ENCODE measurements at places on chromosomes 7 and 10.
A peak's percentile ranks its signal among the peaks of the same experiment; 100 is the strongest.

DNA sequence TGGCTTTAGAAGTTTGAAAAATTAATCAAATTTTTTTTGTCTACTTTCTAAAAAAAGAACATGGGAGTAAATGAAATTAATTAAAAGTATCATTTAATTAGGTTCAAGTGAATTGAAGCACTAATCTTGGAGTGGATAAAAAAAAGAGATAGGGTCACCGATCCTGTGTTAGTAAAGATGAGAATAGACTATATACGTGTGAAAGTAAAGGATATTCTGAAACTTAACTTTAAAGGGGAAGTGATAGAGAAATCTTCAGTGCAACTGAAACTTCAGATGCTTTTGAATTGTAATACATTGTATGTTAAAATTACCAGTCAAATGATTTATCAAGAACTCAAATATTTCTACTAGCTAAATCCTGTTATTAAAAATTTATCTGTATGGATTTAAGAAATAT lies 4.8 kb downstream of the NHLRC2 start:
- no peak for DNase-seq

- DNase-seq, result no peak
These were observed 5.9 kb downstream of the ADK start for GRCh38 chr10:74156919-74157289.

- DNase-seq, result no peak
These were observed 70.0 kb upstream of the PAPSS2 start for GRCh38 chr10:87589645-87590051.

GRCh38 chr7:72032934-72033333 lies 379.2 kb downstream of the CALN1 start:
- no peak for DNase-seq

DNA sequence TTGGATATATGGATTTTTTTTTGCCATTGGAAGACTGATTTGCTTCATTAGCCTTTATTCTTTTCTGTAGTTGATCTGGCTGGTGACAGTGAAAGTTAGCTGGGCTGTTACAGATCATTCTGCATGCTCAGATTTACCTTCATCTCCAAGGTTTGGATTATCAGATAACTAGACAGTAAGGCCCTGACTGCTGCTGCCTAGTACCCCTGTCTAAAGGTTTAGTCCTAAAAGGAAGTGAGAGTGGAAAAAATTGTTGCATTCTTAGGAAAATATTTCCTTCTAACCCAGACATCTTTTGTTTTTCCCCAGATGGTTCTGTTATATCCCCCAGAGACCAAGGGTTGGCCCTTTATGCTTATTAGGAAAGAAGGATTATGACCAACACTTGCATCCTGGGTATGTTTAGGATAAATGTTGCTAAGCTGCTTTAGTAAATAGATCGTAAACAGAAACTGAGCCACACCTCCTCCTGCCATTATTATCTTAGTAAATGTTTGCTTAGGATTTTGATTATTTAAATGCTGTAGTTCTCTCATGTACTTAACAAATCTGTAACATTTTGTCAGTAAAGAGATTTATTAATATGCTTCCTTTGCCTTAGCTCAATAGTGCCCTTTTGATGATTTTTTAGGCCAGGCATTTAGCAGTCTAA lies 44.4 kb downstream of the MCU start:
- DNase-seq, result no peak

- no peak for DNase-seq
These were observed 45.8 kb upstream of the PRSS58 start for GRCh38 chr7:142303650-142304049.

GRCh38 chr7:131517218-131517923 lies 39.1 kb downstream of the PODXL start:
- DNase-seq, result no peak

DNA sequence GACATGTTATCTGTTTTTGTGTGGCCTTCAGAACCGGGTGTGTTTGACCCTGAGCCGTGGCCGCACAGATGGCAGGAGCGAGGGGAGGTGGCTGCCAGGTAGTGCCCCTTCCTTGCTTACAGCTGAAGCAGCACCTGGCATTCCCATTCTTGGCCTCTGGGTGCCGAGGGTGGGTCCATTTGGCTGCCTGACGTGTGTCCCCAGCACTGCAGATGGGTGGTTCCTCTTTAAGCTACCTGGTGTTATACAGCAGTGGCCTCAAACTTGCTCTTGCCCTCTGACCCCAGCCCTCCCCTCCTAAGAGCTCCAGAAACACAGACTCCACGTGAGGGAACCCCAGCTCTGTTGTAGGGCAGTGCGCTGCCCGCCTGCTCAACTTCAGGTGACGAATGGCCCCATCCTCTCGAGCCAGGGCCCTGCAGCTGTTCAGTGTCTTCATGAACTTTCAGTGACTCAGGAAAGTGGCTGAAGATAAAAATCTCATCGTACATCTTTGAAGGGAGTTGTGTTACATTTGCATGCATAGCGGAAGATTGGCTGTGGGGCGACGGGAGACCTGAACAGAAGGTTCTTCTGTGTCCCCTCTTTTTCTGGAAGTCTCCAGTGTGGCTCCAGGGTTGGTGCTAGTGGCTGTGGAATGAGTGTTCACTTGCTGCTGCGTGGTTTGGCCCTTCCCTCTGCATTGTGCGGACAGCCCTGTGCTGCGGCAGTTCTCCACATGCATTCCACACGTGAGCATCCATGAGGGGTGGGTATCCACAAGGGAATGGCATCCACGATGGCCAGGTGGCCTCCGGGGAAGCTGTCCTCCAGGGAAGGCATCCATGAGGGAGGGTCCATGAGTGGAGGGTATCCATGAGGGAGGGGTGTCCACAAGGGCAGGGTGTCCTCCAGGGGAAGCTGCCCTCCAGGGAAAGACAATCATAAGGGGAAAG lies 91.6 kb downstream of the INPP5A start:
- no peak for DNase-seq

DNA sequence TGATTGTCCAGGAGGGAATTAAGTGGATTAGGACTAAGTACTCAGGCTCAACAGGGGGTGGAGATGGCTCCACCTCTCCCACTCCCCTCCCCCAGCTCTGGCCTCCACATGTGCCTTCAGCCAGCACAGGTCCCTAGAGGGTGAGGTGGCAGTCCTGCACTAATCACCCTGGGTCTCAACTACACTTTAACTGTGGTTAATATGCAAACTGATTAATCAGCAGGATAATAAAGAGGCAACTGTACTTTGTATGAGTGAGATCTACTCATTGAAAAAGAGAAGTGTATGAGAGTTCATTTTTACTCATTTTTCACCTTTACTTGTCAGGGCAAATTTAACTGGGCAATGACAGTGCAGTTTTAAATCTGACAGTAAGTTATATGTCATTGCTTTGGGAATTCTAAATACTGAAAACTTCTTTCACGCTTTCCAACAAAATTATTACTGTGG lies 223.8 kb upstream of the CCDC6 start:
- no peak for DNase-seq

- no peak for DNase-seq
These were observed 36.1 kb downstream of the DNAJB12 start for GRCh38 chr10:72318418-72319262.

- no peak for DNase-seq
These were observed 167.7 kb upstream of the MKLN1 start for GRCh38 chr7:131159961-131160361.

- no peak for DNase-seq
These were observed 7.1 kb upstream of the FAM107B start for GRCh38 chr10:14781763-14782162.

GRCh38 chr7:99137411-99138180 lies 6.3 kb downstream of the SMURF1 start:
- DNase-seq, result no peak

GRCh38 chr7:262251-262572 lies 27.8 kb upstream of the FOXL3 start:
- peak; percentile 5 for DNase-seq

DNA sequence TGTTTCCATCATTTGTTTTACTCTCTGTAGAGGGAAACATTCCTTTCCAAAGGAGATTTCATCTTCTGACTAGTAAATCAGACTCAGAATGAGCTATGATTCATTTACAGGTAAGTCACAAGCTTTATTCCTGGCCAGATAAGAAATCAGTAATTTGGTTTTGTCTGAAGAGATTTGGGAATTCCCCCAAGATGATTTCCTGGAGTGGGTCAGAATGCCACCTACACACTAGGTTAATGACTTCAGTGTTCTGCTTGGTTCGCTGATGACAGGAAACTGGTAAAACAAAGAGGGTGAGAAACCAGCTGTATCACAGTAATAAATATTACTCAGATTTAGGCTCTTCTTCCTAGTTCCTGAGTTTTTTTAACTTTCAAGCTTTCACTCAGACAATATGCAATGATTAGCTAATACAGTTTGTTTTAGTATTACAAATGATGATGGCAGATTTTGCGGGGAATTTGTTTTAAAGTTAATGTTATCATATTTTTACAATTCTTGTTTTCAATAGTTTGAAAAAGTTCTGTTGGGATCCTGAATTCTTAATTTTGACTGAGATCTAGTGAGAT lies 8.3 kb upstream of the ASZ1 start:
- no peak for DNase-seq

GRCh38 chr10:33509231-33509831 lies 174.9 kb upstream of the NRP1 start:
- peak; percentile 39 for DNase-seq

- no peak for DNase-seq
These were observed 153.4 kb upstream of the KLF14 start for GRCh38 chr7:130887182-130887956.

DNA sequence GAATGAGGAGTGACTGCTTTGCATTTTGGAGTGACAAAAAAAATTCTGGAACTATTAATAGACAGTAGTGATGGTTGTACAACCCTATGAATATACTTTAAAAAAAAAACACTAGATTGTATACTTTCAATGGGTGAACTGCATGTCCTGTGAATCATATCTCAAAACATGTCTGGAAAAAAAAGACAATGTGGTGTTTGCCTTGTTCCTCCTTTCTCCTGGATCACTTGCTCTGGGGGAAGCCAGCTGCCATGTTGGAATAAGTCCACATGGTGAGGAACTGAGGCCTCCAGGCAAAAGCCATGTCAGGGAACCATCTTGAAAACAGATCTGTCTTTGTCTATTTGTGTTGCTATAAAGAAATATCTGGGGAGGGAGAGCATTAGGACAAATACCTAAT lies 39.5 kb upstream of the YAE1 start:
- no peak for DNase-seq

DNA sequence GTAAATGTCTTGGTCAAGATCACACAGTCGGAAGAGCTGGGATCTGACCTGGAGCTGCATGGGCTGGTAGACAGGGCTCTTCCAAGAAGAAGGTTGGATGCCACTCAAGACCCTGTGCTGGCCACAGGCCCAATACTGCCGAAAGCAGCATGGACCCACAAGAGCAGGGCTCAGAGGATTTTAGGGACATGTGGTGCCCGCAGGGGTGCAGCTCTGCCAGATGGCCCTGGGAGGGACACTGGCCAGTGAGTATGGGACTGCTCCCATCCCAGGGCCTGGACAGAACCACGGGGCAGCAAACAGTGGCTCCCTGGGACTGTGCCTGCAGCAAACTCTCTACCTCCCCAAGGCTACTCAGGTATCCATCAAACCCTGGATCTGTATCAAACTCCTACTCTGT lies 12.4 kb downstream of the MAT1A start:
- no peak for DNase-seq

DNA sequence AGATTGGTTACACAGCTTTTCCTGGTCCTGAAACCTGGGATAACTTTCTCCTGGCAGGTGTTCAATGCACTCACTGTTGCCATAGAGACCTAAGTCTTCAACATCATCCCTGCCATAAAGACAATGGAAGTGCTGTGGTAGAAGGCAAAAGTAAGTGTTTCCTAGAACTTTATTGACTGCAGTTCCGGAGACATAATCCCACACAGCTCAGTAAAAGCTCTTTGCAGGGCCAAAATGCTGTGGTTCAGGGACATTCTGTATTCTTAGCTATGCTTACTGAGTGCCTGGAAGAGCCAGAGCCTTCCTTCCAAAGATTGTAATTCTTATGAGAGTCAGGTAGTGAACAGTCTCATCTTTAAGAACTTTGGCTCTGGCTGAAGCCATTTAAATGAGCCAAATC lies 5.3 kb downstream of the WIPF3 start:
- no peak for DNase-seq

- DNase-seq, result no peak
These were observed 70.6 kb downstream of the WAPL start for GRCh38 chr10:86450806-86451603.

DNA sequence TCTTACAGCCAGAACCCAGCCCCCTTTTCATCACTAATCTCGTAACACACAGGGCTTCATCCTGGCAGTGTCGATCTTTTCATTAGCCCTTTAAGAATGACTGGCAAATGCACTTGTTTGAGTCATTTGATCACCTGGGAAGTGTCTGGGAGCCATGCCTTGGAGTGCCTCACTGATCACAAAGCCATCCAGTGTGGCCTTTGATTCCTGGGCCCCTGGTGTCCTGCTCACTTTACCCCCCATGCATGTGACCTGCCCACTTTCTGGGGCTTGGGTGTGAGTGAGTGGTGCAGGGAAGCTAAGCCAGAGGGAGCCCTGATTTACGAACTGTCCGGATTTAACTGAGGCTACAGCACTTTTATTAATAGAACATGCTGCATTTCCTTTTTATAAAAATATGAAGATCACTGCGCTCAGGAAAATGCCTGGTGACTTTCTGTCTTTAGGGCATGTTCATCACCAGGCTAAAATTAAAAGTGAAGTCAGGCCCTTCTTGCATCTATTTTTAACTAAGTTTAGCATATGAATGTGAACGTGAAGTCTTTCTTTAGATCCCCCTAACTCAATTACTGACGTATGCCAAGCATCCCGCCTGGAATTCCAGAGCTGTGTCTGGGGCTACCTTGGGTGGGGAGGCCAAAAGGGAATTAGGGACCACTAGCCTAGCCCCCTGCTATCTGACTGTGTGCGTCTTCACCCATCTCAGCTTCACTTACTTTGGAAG lies 23.6 kb downstream of the RBM20 start:
- DNase-seq, result no peak

- DNase-seq, result no peak
These were observed 280.4 kb downstream of the CELF2 start for GRCh38 chr10:11298116-11298515.

GRCh38 chr10:51786016-51786683 lies 86.8 kb upstream of the CSTF2T start:
- no peak for DNase-seq

GRCh38 chr7:153188630-153189029 lies 429.1 kb downstream of the ACTR3B start:
- no peak for DNase-seq

DNA sequence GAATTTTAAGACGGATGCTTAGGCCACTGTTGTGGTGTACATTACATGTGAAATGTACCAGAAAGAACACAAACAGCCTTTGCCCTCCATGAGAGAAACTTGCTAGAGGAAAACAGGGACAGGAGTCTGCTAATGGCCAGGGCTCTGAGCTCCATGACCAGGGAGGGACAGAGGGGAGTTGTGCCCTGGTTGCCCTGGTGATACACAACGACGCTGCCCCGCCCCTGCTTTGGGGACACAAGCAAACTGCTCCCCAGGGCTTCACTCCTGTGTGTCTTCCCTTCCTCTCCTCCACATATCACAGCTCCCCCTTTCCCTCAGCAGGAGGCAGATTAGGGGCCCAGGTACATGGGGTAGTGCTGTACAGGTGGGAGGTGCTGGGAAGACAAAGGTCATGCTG lies 36.2 kb downstream of the AMPH start:
- DNase-seq, result no peak

GRCh38 chr7:108012499-108013430 lies 9.8 kb upstream of the LAMB1 start:
- no peak for DNase-seq
